ENCODE measurements at places on chromosomes 13 and 19.

DNA sequence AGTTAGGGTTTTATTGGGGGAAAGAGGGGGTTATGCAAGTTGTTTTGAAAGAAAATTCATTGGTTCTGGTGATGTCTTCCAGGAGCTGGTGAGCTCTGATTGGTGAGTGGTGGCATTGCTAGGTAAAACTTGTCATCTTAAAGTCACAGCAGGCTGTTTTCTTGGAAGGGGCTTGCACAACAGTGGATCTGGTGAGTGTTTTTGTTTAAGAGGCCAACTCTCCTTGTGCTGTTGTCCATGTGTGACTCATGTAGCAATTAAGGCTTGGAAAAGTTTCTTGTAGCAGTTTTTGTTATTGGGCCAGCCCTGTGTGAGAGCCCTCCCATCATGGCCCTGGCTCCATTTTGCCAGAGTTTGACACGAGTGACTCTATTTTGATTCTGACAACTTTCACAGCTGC, 109.4 kb downstream of the RFC3 start:
- DNase-seq, result no peak

DNA sequence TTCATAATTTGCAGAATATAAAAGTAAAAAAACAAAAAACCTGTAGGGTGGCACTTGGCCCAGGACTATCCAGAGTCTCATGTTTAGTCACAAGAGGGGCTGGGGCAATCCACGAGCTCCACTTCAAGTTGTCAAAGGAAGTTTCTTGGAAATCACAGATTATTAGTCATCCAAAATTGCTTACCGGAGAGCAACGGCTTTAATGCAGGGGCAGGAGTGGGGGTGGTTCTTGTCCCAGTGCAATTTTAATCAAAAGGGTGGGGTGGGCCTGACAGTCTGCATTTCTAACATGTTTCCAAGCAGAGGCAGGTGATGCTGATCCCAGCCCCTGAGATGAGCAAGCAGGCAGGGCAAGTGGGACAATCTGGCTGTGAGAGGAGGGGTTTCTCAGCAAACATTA, 233.9 kb downstream of the ABCC4 start:
- DNase-seq, result no peak

- no peak for DNase-seq
Observed at GRCh38 chr13:110109910-110110309, 197.0 kb downstream of the COL4A1 start.

- DNase-seq, result no peak
Observed at GRCh38 chr19:52687684-52688083, 47.2 kb downstream of the ZNF611 start.

- no peak for DNase-seq
Observed at GRCh38 chr19:40530091-40530901, 46.4 kb upstream of the SHKBP1 start.

DNA sequence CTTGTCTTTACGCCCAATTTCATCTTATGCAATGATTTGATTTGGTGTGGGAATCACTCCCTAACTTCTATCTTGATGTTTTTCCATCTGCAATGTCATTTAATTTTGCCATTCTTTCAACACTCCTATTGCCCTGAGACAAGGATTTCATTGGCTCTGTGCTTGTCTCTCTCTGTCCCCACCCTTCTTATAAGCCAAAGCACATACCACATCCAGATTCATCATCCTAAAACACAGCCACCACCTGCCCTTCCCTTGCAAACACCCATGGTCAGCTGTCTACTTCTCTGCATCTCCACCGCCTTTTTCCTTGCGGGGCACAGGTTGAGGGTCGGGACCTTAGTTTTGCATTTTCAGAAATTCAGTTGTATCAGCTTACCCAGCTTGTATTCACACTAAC, 225.8 kb upstream of the SOX21 start:
- DNase-seq, result no peak

DNA sequence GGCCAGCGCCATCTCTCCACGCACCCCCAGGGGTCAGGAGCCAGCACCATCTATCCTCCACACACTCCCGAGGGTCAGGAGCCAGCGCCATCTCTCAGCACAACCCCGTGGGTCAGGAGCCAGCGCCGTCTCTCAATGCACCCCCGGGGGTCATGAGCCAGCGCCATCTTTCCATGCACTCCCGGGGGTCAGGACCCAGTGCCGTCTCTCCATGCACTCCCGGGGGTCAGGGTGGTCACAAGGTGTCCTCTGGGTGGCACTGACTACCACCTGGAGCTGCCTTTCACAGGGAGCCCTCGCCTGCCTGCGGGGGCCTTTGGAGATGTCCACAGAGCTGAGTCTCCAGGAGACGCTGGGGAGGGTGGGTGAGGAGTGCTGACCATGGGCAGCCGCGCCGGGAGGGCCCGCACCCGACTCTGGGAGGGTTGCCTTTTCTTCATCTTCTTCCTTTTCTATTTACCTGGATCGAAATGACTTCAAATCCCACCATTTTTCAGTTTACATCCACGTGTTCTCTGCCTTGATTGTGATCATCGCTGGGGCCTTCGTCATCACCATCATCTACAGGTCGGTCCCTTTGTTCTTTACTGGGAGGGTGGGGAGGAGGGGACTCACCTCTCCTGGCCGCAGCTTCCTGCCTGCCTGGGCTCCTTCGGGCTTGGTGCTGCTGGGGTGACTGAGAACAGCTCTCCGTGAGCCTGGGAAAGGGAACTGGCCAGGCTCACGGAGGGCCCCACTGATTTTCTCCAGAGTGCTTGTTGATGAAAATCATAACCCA, 19.1 kb downstream of the TEX29 start:
- no peak for DNase-seq

DNA sequence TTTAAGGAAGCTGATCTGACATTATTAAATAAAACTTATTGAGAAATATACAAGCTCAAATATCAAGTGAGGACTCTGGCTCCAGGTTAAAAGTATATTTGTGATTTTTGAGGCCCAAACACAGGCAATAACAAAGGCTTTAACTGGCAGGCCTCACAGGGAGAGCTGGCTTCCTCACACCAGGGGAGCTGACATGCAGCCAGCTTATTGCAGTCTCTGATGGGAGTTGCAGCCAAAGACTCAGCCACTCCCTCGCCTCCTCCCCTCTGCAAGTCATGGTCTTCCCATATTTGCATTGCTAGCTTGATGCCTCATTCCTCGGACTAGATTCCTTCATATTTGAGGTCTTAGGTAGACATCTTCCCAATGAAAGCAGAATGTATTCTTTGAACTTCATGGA, 647.1 kb upstream of the SLITRK6 start:
- DNase-seq, result no peak

DNA sequence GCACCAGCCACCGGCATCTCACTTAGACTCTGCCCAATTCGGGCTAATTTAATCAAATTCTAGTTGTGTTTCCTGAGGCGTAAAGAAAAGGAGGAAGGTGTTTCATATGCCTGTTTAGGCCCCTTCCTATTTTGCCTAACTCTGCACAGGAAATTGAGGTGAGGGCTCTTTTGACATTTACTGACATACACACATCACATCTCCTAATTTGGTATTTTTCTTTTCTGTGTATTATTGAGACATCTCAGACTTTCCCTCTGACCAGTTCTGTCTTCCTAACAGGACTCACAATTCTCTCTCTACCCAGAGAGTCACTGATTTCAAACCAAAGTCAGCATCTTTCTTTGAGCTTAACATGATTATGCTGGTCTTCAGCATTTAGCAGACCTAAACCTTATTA, 7.9 kb downstream of the CEACAM3 start:
- DNase-seq, result no peak

DNA sequence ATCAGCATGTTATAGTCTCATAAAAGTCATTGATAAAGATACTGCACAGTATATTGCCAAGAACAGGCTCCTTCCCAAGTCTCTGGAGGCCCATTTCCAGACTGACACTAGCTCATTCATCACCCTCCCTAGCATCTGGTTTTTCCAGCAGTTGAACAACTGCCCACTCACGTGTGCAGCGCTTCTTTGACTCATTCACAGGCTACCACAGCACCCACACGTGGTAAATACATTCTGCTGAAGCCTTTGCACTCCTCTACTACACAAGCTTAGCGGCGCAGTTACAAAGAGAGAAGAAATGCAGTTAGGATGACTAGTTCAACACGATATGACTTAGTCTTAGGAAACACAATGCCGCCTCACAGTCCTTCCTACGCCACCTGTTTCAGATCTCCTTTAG, 87.7 kb downstream of the DOCK9 start:
- no peak for DNase-seq

- no peak for DNase-seq
Observed at GRCh38 chr13:65606622-65607021, 1623.5 kb downstream of the PCDH9 start.

DNA sequence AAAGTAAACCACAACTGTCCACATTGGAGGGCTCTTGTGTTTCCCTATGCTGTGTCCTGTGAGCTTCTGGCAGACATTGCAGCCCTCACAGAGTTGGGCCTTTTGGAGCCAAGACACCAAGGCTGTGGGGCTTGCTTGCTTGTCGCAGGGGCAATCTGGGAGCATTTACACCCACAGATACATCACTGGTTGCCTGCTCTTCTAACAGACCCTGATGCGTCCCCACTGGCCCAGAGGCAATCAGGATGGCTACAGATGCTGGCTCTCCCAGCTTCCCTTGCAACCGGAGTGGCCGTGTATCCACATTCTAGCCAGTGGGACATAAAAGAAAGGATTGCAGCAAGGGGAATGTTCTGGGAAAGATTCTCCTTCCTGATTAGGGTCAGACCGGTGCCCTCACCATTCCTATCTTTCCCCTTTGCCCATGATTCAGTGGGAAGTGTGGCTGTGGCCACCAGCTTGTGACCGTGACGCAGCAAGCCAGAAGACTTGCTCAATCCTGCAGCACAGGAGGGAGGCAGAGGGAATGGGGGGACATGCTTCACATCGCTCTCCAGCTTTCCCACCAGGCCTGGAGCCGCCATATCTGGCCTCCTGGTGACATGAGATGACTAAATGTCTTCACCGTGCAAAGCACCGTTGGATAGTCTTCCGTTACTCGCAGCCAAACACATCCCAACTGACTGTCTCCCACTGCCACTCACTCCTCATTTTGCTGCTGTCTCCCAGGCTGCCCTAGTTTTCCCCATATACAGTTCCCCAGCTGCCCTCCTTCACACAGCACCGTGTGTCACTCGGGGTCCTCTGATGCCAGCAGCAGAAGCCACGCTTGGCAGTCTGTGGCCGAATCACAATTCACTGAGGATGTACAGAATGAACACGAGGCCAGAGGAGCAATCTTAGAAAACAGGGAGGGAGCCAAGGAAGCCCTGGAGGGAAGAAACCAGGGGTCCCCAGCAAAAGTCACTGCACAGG, 151.0 kb downstream of the DPF1 start:
- no peak for DNase-seq

- no peak for DNase-seq
Observed at GRCh38 chr19:17762505-17763229, 11.4 kb downstream of the FCHO1 start.

DNA sequence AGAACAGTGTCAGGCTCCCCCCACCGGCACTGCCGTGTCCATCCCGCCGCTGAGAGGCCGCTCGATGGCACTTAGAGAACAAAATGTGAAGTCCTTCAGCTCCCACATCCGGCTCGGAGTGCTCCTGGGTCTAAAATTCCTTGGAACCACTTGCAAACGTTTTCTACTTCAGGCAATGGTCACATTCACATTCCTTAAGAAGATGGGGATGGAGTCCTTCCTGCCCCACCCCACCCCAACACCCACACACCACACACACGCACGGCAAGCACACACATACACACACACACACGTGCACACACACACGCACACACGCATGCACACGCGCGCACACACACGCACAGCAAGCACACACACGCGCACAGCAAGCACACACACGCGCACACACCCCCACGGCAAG, 83.4 kb downstream of the SOX1 start:
- DNase-seq, result no peak

- no peak for DNase-seq
Observed at GRCh38 chr13:20506696-20507095, 19.0 kb downstream of the CRYL1 start.

DNA sequence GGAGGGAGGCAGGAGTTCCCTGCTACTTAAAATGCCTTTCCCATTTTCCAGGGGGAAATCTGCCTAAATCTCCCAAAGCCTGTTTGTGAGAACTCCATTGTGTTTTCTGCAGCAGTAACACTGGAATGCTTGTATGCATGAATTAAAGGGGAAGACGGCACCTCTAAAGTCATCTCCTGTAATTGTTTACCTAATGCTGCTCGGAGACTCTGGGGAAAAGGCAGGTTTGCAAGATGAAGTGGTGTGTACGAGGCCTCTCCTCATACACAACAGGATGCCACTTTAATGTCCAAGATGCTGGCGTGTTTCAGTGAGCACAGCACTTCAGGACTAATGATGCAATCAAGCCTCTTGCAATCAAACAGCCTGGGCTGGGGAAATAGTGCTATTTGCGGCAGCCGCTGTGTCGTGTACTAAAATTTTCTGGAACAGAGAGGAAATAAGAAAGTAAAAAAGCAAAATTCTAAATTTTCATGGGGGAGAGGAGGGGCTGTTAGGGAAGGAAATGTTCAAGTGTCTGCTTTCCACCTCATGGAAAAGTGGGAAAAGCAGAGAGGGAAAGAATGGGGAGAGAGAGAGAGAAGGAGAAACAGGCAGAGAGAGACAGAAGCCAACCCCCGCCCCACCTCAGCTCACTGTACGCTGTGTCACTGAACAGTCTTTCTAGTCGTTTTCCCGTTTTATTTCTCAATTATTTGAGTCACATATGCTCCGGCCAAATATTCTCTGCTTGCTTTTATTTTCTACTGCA, 32.9 kb downstream of the TSHZ3 start:
- DNase-seq, result no peak

DNA sequence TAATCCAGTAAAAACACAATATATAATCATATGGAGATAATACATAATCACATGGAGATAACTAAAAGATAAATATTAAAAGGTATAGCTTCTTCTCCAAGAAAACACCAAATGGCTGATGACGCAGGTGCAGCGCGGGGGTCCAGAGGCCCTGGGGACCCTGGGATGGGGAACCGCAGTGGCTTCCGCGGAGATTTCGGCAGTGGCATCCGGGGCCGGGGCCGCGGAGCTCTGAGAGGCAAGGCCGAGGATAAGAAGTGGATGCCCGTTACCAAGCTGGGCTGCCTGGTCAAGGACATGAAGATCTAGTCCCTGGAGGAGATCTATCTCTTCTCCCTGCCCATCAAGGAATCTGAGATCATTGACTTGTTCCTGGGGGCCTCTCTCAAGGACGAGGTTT, 10.5 kb downstream of the ZNF44 start:
- DNase-seq, result no peak

Data from NCI-H187 treated with DMSO at 0.1 percent for 48 hours (cell line).